ENCODE measurements at places on chromosomes 6 and 20.

- no peak for DNase-seq
Observed at GRCh38 chr6:72654071-72654621, 32.3 kb downstream of the KCNQ5 start.

- no peak for DNase-seq
Observed at GRCh38 chr6:169233832-169234231, 19.8 kb downstream of the THBS2 start.

DNA sequence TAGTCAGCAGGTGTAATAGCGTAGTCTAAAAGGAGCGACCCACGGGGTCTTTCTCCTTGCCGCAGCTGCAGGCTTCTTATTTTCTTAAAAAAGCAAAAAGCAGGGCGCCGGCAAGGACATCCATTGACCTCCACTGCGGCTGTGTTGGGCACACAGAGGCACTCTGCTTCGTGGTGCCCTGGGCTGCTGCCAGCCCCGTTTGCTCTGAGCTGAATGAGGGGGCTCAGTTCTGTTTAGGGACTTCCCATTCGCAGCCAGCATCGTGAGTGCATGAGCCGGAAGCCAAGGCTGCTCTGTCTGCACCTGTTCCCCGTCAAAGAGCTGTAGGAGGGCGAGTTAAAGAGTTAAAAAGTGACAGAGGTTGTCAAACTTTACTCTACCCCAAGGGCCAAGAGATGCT lies 1.7 kb upstream of the SLC22A2 start:
- DNase-seq = no peak

GRCh38 chr6:26550250-26550993 lies 12.3 kb downstream of the HMGN4 start:
- DNase-seq = no peak

DNA sequence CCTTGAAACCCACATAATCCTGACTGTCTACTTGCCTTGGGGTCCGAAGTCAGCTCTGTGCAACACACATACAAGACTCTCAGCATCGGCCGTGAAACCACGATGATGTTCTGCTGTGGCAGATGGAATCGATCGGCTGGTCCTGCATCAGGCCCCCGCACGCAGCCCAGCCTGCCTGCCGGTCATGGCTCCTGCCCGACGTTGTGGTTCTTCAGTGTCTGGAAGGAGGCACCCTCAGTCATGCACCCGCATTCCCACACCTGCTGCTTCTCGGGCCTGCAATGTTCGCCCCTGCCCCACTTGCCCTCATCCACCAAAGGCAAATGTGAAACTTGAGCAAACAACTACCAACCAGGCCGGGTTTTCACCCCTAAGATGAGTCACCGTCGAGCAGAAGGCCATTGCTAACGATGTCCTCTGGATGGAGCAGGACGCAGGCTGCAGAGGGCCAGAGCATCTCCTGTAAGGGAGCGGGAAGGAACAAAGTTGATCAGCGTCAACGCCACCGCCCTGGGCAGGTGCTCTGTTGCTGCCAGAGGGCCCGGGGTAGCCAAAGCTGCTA lies 128.9 kb upstream of the PDE10A start:
- no peak for DNase-seq

DNA sequence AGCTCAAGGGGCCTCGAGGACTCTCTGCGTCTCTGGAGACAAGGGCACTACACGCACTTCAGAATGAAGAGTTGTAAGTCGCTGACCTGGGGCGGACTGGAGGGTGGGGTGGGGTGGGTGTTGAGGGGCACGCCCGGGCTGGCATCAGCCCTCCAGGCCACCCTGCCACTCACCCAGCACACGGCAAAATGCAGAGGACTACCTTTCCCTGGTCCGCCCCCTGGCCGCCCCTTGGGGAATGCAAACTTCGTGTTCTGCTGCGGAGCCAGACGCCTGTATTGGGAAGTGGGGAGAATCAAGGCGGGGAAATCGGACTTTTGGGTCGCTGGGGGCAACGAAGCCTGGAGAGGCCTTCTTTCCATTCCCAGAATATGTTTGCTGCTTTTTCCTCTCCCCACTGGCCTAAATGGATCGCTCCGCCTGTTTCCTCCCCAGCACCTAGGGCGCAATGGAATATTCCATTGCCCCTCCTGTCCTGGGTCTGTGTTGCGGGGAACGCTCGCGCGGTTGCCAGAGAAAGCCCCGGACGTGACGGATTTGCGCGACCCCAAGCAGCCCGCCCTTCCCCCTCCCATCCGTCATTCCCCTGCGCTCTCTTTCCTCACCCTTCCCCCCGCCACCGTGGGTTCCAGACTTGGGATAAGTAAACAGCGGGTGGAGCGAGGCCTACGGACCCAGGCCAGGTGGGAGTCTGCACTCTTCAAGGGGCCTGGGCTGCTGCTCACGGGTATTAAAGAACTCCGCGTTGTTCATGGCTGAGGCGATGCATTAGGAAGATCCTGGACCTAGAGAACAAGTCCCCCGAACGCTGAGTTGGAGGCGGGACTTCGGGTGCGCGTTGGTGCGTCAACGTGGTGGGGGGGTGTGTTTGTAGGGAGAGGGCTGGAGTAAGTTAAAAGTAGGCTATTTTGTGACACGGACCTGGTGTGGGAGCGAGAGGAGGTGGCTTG lies at the start of gene PPT2:
Gene PPT2, plus strand, starts transcription at position 578 of the 950 bp plus-strand sequence. CDS start 454 bp downstream, outside the sequence.
- DNase-seq = peak; percentile 82

DNA sequence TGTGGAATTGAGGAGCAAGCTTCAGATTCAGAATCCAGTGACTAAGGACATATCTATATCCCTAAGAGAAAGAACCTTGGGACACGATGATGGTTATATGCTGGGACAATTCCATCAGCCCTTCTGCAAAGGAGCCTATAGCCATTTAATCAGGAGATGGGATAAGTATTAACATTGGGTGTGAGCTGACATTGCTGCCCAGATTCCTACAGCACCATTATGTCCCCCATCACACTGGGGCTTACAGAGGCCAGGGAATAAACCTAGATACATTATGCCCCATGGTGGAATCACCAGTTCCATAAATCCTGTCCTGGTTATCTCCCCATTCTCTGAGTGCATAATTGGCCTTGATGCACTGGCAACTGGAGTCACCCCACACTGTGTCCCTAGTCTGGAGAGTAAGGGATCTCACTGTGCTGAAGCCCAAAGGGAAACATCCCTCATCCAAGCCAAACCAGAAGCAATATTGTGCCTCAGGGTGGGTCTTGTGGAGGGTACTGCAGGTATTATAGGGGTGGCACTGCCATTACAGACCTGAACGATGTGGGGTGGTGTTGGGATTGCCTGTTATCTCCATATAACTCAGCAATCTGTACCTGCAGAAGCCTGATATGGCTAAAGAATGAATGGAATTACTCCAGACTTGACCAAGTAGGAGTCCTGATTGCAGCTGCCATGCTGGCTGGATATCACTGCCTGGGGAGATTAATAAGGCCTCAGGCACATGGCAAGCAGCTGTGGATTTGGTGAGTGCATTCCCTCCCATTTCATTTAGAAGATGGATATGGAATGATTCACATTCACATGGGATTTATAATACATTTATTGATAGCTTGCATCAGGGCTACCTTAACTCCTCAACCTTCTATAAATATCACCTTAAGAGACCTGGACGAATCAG lies 5.0 kb downstream of the HLA-A start:
- no peak for DNase-seq

DNA sequence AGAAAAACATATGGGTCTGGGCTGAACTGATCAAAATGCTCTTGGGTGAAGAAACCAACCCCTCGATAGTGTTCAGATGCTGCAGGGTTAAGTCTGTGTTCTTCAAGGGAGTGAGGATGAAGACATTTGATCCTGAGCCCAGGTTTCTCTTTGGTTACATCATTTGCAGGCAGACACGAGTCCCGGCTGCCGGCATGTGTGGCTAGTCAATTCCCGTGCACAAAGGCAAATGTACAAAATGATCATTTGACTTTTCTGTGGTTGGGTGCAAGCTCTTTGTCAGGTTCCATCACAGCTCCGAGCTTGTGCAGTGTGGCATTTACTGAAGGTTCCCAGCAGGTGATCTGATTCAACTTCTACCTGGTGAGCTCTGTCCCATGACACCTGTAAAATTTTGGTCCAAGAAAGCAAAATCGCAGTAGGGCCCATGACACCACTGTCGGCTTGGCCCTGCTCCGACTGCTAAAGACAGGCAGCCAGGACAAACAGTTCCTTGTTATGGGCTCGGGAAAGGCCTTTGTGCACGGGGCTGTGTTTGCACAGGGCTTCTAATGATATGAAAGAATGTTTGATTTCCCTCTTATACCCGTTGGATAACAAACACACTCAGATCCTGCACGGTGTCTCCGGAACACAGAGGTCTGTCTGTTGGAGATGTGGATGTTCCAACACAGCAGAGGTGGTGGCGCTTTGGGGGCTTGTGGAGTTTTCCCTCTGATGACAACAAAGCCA lies 46.9 kb downstream of the GJA10 start:
- DNase-seq = peak; percentile 65

DNA sequence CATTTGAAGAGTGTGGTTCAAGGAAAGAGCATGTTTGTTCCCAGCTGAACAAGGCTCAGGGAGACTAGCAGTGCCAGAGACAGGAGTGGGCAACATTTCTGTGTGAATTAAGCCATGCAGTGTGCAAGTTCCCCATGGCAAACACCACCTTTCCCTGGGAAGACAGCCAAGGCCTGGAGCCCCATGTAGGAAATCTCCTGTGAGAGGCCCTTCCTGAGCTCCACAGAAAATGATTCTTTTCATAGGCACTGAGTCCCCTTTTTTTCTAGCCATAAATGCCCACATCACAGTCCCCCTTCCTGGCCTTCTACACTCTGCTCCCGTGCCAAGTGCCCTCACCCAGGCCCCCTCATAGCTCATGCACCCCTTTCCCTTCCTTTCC lies 11.8 kb upstream of the TRAM2 start:
- DNase-seq = no peak

- DNase-seq = no peak
Observed at GRCh38 chr6:12733876-12734275, 17.3 kb downstream of the PHACTR1 start.
